ENCODE measurements at places on chromosomes 6 and 20.

GRCh38 chr6:169896826-169897456 lies 145.5 kb downstream of the ERMARD start:
- no peak for DNase-seq

DNA sequence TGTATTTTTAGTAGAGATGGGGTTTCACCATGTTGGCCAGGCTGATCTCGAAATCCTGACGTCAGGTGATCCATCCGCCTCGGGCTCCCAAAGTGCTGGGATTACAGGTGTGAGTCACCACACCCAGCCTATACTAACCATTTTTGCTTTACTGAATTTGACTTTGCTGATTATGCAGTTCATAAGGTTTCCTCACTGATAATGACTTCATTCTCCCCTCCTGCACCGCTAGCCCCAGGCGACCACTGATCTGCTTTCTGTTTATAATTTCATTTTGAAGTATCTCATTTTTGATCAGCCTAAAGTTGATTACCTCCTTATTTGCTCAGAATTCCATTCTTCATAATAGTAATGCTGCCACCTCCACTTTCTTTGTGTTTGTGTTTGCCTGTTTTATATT lies 48.7 kb upstream of the FAM83D start:
- DNase-seq = no peak

DNA sequence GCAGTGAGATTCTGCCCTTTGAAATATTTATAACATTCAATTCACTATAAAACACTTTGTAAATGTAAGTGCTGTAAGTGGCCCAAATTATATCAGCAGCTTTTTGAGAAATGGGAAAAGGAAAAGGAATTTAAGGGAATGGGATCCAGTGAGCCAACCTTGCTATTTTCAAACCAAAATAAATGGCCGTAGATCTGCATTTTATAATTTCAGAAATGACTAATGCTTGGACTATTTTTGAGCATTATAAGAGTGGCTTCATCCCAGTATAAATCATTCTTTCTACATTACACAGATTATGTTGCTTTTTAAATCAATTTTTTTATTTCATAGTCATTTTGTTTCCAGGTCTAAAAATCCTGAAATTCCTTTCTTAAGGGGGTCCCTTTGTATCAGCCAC lies 49.2 kb downstream of the ANKRD6 start:
- DNase-seq = no peak

DNA sequence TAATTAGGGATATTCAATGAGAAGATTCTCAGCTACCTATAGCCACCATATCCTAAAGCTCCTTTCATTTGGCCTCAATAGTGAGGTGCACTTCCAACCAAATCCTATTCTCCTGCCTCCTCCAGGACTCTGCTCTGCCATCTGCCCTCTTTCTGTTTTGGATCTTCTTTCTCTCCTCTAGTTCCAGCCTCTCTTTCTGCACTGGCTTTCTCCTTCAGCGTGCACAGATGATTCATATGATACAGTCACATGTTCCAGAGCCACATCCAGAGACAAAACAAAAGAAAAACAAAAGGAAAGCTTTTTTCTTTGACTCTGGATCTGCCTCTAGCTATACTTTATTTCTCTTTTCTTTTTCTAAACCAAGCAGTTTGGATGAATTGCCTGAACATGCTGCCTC lies 531.9 kb upstream of the MAN1A1 start:
- DNase-seq = no peak

GRCh38 chr6:157669747-157670216 lies 153.3 kb upstream of the SNX9 start:
- no peak for DNase-seq

DNA sequence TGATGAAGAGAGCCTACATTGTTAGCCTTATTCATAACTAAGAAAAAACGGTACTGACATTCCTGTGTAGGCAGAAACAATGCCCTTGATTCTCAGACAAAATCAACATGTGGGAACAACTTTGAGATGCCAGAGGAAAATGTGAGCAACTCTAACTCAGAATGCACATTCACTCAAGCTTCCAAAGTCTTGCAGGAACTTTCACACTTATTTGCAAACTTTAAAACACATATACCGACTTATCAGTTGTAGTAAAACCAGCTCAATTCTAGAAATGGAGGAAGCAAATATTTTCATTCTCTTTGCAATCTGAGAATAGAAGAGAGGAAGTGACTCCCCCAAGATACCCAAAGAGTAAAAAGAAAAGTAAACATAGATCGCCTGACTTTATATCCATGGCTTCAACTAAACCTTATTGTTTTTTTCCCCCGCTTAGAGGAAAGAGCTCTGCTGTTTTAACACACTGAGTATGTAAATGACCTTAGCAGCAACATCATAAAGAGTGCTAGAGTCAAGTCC lies 117.6 kb downstream of the EPB41L2 start:
- no peak for DNase-seq

GRCh38 chr6:1624058-1624850 lies 14.5 kb downstream of the FOXC1 start:
- DNase-seq = no peak

GRCh38 chr6:53104916-53105315 lies 39.7 kb downstream of the FBXO9 start:
- DNase-seq = no peak

- no peak for DNase-seq
Measured at GRCh38 chr6:118581489-118581959, 33.4 kb downstream of the PLN start.

- no peak for DNase-seq
Measured at GRCh38 chr20:17430125-17430950, 100.8 kb downstream of the BFSP1 start.

GRCh38 chr20:47019121-47019824 lies 124.6 kb downstream of the EYA2 start:
- DNase-seq = no peak

DNA sequence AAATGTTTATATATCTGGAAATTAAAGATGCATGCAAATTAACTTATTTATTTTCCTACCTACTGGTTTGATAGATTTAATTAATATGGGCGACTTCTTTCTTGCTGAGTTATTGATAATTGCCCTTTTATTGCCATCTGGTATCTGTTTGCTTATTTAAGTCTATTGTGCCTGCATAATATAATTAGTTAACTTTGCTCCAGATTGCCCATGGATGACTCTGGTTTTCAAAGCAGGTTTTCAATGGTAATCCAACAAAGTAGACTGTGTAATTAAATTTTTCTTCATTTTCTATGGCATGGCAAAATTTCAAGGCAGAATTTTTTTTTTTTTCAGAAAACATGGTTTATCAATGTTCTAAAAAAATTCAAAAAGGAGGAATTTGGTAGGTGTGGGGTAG lies 1092.0 kb downstream of the GRIK2 start:
- DNase-seq = no peak

- no peak for DNase-seq
Measured at GRCh38 chr6:52522151-52522626, 54.7 kb downstream of the TRAM2 start.

GRCh38 chr6:34633785-34634184 lies 62.8 kb downstream of the ILRUN start:
- DNase-seq = no peak

- no peak for DNase-seq
Measured at GRCh38 chr20:25294459-25295385, 46.8 kb downstream of the PYGB start.

GRCh38 chr20:62726716-62727583 lies 18.3 kb downstream of the NTSR1 start:
- DNase-seq = no peak

GRCh38 chr6:27836783-27837624 lies 75.2 kb downstream of the OR2B2 start:
- DNase-seq = peak; percentile 26

GRCh38 chr6:138537106-138537505 lies 37.8 kb upstream of the NHSL1 start:
- DNase-seq = no peak

- no peak for DNase-seq
Measured at GRCh38 chr6:41570259-41570615, 24.1 kb downstream of the FOXP4 start.

- DNase-seq = no peak
Measured at GRCh38 chr6:161622779-161623178, 348.9 kb upstream of the AGPAT4 start.

DNA sequence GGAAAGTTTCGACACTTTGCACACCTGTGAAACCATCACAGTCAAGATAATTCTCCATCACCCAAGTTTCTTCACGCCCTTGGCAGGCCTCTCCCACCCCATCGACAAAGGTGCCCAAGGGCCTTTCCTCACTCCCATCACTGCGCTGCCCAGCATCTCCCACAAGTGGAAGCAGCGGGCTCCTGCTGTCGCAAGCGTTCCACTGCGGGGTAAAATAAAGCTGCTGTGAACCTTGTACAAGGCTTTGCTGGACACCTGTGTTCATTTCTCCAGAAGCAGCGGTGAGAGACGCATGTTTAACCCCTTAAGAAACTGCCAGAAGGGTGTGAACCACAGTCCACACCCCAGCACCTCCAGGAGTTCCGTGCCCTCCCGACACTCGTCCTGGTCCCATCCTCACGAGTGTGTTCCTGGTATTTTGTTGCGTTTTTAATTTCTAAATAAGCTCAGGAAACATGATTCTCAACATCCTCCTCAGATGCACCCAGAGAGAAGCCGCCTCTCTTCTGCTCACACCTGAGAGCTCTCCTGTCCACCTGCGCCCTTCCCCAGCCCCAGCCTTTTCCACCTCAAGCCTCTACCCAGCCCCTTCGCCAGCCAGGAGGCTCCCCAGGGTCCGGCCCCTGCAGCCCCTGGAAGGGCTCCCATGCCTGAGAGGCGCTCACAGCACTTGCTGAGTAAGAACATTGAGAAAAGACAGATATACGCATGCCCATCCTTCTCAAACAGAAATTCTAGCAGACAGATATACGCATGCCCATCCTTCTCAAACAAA lies 97.5 kb downstream of the TAF4 start:
- no peak for DNase-seq

DNA sequence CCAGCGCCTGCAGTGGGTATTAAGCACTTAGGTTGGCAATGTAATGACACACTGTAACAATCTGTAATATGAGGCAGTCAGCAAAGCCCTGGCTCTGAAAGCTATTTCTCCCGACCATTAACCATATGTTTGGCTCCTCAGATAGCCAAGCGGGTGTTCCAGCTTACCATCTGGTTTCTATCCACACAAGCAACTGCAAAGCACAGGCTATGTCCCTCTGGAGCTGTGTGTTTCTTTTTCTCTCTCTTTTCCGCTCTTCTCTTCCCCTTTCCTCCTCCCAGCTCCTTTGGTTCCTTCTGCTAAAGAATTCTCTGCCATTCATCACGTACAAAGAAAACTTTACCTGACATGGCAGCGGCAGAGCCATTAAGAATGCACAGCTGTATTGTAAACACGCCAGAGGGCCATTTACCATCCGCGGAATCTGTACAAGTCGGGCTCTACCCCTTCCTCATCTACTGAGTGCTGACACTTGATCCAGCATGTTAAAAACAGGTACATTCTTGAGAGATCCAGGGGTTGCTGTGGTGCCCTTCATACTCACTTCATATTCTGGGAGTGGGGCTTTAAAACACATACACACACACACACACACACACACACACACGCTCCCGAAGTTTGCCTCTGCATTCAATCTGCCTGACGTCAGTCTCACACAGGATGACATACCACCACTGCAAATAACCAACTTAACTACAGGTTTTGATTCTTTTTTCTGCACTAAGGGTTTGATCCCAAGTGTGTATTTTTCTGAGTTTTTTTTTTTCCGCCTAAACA lies 77.2 kb downstream of the BACH2 start:
- DNase-seq = peak; percentile 55

DNA sequence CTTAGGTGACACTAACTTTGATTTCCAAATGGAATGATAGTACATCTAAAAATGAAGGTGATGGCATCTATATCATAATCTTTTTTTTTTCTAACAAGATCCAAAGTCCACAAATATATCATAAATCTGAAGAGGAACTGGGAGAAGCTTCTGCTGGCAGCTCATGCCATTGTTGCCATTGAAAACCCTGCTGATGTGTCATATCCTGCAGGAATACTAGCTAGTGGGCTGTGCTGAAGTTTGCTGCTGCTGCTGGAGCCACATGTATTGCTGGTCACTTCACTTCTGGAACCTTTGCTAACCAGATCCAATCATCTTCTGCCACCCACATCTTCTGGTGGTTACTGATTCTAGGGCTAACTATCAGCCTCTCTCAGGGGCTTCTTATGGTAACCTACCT lies 27.4 kb upstream of the KHDC1 start:
- no peak for DNase-seq

GRCh38 chr6:140445474-140446004 lies 1071.1 kb upstream of the CITED2 start:
- no peak for DNase-seq

- no peak for DNase-seq
Measured at GRCh38 chr20:2703716-2704475, 11.3 kb downstream of the EBF4 start.

GRCh38 chr20:61449916-61450315 lies 197.9 kb downstream of the CDH4 start:
- DNase-seq = no peak

DNA sequence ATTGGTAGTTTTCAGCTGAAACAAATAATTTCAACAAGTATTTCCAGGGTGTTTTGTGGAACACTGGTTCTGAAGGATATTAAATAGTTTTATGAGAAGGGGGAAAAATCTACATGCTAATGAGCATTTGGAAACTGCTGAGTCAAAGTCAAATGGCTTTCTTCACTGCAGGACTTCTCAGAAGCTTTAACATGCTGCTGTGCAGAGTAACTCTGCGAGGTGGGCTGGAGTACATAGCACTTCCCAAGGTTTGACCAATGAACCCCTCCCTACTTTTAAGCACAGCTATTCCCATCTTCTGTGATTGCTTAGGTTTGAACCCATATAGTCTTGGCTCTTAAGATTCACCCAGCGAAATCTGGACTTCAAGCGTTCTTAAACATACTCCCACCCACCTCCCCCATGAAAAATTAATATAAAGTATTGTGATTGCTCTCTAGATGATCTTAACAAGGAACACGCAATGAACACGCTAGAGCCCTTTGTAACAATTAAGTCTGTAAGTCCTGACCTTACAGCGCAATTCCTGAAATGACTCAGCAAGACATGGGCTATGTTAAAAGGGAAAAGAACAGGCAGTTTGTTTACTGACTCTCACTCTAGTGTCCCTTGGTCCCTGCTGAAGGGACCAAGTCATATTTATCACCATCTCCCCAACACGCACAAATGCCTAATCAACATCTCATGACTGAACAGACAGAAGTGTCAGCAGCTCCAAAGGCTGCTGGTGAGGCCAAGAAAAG lies 105.2 kb downstream of the NFATC2 start:
- no peak for DNase-seq

- DNase-seq = no peak
Measured at GRCh38 chr20:22572491-22572890, 11.9 kb downstream of the FOXA2 start.

- no peak for DNase-seq
Measured at GRCh38 chr20:61185841-61186601, 66.0 kb upstream of the CDH4 start.

GRCh38 chr6:135537741-135538301 lies 40.3 kb upstream of the AHI1 start:
- DNase-seq = no peak

DNA sequence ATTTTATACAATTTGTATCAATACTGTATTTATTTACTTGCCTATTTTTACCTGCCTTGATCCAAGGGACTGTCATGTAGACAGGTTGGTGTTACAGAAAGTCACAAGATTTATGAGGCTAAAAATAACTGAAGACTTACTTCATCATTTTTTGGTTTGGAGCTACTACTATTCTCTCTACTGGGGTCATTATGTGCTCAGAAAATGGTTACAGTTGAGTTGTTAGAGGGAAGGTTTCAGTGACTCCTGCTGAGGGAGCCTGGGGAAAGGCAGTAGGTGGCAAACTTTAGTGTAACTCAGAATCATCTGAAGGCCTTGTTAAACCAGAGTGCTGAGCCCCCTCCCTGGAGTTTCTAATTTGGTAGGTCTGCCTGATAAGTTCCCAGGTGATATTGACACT lies 118.8 kb downstream of the TINAG start:
- DNase-seq = no peak
